Activated CD4-positive, CD25-positive, alpha-beta regulatory T cell treated with anti-CD3 and anti-CD28 coated beads, Interleukin-2, amount 50 U/mL, for 16 hours (primary cell): ENCODE measurements at places on chromosomes 7 and 10.

DNA sequence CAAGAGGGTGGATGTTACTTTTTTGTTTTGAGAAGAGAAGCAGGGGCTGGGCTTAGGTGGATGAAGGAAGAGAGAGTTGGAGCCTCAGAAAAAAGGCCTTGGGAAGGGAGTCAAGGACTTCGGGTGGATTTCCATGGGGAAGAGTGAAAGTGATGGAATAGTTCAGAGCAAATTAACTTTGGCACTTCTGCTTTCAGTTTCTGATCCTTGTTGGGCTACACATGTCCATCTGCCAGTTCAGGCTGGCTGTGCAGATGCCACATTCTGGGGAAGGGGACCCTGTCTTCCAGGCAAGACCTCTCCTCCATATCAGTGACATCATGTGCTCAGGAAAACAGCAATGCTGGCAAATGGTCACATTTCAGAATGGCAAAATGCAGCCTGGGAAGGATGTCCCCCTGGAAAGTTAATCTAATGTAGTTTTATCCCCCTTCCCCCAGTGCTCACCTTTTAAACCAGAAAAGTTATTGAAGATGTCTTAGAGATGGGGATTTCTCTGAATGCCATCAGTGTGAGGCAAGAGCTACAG is 86.0 kb downstream of the WDFY4 start:
- no peak for DNase-seq

GRCh38 chr10:106625751-106626150 is 538.8 kb downstream of the SORCS1 start:
- no peak for DNase-seq

- no peak for DNase-seq
These were observed 173.8 kb upstream of the SMIM30 start for GRCh38 chr7:113292105-113292504.

- no peak for DNase-seq
These were observed 368.5 kb upstream of the MGMT start for GRCh38 chr10:129098517-129098916.

- DNase-seq = no peak
These were observed 520.2 kb downstream of the DNAJB6 start for GRCh38 chr7:157856873-157857577.

DNA sequence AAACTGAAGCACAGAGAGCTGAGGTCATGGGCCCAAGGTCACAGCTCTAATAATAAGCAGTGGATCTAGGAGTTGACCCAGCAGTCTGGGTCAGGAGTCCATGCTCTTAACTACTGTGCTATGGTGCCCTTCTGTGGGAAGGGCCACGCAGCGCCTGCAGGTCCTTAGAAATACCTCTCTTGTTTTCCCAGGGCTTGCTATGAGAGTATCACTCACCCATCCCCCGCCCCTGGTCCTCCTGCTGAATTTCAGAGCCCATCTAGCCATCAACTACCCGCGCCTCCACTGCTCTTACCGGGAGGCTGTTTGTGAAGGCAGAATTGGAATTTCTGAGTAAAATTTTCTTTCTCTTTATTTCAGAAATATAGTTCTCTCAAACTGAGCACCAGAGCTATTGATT is 27.3 kb upstream of the CRHR2 start:
- DNase-seq = no peak

GRCh38 chr7:20132585-20132984 is 84.6 kb downstream of the MACC1 start:
- DNase-seq = no peak

DNA sequence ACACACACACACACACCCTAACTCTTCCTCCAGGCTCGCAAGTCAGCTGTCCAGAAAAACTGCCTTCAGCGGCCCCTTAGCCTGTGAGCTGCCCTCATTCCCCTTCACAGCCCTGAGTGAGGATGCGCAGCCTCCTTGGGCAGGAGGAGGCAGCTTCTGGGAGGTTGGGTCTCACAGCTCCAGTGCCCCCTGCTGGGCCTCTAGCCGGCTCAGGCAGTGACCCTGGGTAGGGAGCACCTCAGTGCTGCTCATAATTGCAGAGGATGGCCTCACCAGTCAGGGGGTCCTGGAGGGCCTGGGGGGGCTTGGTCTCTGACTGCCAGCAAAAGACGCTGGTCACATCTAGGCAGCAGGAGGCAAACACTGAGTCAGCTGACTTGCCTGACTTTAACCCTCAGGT is 43.7 kb downstream of the ZNF273 start:
- no peak for DNase-seq

GRCh38 chr10:107474650-107475049 is 310.1 kb upstream of the SORCS1 start:
- no peak for DNase-seq

DNA sequence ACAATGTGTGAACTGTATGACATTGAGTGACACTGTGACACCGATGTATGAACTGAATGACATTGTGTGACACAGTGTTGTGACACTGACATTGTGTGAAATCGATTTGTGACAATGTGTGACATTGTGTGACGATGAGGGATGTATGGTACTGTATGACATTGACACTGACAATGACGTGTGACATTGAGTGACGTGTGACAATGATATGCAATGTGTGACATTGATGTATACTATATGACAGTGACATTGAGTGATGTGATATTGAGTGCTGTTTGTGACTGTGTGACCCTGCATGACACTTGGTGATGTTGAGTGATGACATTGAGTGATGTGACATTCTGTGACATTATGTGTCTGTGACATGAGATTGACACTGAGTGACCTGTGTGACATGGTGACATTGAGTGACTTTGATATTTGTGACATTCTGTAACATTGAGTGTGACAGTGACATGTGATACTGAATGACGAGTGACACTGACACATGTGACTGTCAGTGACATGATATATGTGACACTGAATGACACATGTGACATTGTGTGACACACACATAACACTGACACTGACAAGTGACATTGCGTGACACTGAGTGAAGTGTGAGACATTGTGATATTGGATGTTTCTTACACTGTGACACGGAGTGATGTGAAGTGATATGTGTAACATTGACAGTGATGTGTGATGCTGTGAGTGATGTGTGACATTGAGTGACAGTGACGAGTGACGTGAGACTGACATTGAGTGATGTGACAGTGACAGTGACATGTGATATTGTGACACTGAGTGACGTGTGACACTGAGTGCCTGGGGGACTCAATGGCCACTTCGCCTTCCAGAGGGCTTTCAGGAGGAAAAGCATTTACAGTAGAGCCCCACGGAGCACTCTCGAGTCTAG is 167.5 kb downstream of the PRKAG2 start:
- no peak for DNase-seq

DNA sequence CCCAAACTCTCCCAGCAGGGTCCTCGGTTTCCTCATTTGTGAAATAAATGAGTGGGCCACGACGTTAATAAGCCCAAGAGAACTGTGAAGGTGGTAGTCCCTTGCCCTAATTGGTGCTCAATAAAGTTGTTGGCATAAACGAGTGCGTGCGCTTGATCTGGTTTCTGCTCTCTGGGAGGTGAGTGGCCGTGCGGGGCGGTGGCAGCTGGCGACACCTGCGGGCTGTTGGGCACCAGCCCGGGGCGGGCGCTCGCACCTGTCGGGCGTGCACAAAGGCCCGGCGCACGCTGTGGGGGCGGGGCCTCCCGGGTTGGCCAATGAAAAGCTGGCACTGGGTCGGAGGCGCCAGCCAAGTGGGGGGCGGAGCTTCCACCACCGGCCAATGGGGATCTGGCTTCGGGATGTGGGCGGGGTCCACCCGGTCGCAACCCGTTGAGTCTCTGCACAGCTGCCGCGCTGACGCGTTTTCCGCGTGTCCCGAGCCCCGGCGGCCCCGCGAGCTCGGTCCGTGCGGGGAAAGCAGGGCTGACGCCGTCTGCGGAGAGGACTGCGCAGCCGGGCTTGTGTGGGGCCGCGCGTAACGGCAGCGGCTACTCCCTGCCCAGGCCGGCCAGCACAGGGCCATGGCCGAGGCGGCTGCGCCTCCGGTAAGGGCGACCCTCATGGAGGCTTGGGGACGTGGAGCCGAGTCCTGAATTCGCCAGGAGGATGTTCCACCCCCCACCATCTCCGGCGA is 23.0 kb downstream of the ZNF783 start:
- peak; percentile 93 for DNase-seq
